Fibroblast of upper back skin (primary cell): ENCODE measurements at places on chromosomes 5 and 9.

- DNase-seq: no peak
Measured at GRCh38 chr9:100167915-100168654, 69.0 kb downstream of the INVS start.

GRCh38 chr5:132461569-132462070 lies 29.0 kb downstream of the IRF1 start:
- DNase-seq: no peak

- peak; percentile 77 for DNase-seq
Measured at GRCh38 chr5:171442287-171443042, 23.0 kb downstream of the FGF18 start.

GRCh38 chr5:98986587-98986986 lies 57.8 kb upstream of the CHD1 start:
- no peak for DNase-seq

DNA sequence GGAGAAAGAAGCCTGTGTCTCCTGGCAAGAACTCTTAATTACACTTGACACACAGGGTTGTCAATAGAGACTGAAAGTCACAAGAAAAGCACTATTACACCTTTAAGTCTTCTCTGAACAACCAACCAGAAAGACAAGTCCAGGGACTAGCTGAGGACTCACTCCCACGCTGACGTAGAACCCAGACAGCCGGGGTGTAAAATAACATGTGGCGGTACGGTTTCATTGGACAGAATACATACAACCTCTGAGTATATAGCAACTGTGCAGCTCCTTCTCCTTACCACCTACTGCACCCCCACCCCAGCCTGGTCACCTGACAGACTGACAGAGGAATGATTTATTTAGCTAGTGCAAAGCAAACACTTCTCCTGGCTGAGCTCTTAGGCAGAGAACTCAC lies 103.4 kb upstream of the RASEF start:
- DNase-seq: no peak
